A549 treated with Hydrocortisone at 1 μM for 4 hours (cell line): ENCODE measurements at places on chromosomes 2 and 18. TPM values are rescaled to one million over a fixed set of nuclear protein-coding genes. Genes with fewer than 3 reads are reported as not detected.

Gene AKAIN1
- total RNA-seq: not detected in 5 replicates

Gene AQP12B
- total RNA-seq: not detected in 5 replicates

Gene APOB
- 0.01 to 0.10 TPM (median 0.06 TPM) in 4 of 5 replicates, not detected in the other for total RNA-seq

Gene SLC14A1
- total RNA-seq: 0.11 TPM in 1 of 5 replicates, not detected in the others

Gene IMPA2
- 79.7 to 99.1 TPM (median 93.6 TPM) in 5 replicates for total RNA-seq

Gene TCF7L1
- 8.5 to 11.5 TPM (median 10.2 TPM) in 5 replicates for total RNA-seq

Gene ACADL
- 0.08 to 0.15 TPM (median 0.14 TPM) in 5 replicates for total RNA-seq

Gene PAX8
- total RNA-seq: 0.54 to 1.3 TPM (median 0.97 TPM) in 5 replicates

Gene DCDC2C
- 0.21 to 0.56 TPM (median 0.40 TPM) in 4 of 5 replicates, not detected in the other for total RNA-seq

Gene HTR2B
- 0.06 to 0.07 TPM in 2 of 5 replicates, not detected in the others for total RNA-seq

Gene HOXD10
- total RNA-seq: 4.2 to 5.9 TPM (median 5.8 TPM) in 5 replicates

Gene TAF4B
- 3.5 to 5.4 TPM (median 4.5 TPM) in 5 replicates for total RNA-seq

Gene UGT1A4
- 0.06 to 0.16 TPM (median 0.10 TPM) in 4 of 5 replicates, not detected in the other for total RNA-seq

Gene PARD6G
- 1.9 to 3.4 TPM (median 2.7 TPM) in 5 replicates for total RNA-seq

Gene SIGLEC15
- 0.05 to 0.06 TPM in 2 of 5 replicates, not detected in the others for total RNA-seq

Gene TEKT4
- total RNA-seq: not detected in 5 replicates

Gene DNER
- total RNA-seq: 10.4 to 13.8 TPM (median 11.2 TPM) in 5 replicates

Gene SIX3
- 1.9 to 2.9 TPM (median 2.8 TPM) in 5 replicates for total RNA-seq

Gene MERTK
- total RNA-seq: 1.9 to 3.5 TPM (median 2.5 TPM) in 5 replicates

Gene FOXD4L1
- total RNA-seq: 0.21 to 0.55 TPM (median 0.29 TPM) in 5 replicates

Gene ECEL1
- 0.09 to 0.37 TPM (median 0.15 TPM) in 5 replicates for total RNA-seq

Gene ALK
- 0.02 TPM in 1 of 5 replicates, not detected in the others for total RNA-seq

Gene SMC6
- total RNA-seq: 21.8 to 39.6 TPM (median 30.2 TPM) in 5 replicates

Gene INO80D
- total RNA-seq: 1.3 to 2.1 TPM (median 1.6 TPM) in 5 replicates

Gene SERPINB12
- not detected in 5 replicates for total RNA-seq

Gene VWC2L
- total RNA-seq: not detected in 5 replicates

Gene CRYBA2
- not detected in 5 replicates for total RNA-seq

Gene REEP1
- 0.88 to 1.2 TPM (median 1.1 TPM) in 5 replicates for total RNA-seq

Gene KLHL14
- total RNA-seq: not detected in 5 replicates

Gene CFAP210
- 0.30 to 0.44 TPM (median 0.33 TPM) in 5 replicates for total RNA-seq

Gene ATP8B1
- total RNA-seq: 6.0 to 8.9 TPM (median 6.8 TPM) in 5 replicates

Gene CPLX4
- not detected in 5 replicates for total RNA-seq

Gene GAL3ST2
- 0.18 to 0.25 TPM (median 0.23 TPM) in 5 replicates for total RNA-seq

Gene SETBP1
- 0.37 to 0.59 TPM (median 0.57 TPM) in 5 replicates for total RNA-seq

Gene CDH7
- total RNA-seq: not detected in 5 replicates

Gene LAMA1
- 0.06 to 0.26 TPM (median 0.07 TPM) in 5 replicates for total RNA-seq

Gene SERPINB13
- not detected in 5 replicates for total RNA-seq

Gene LYPD6B
- total RNA-seq: 0.10 TPM in 1 of 5 replicates, not detected in the others
